GM12864 (cell line): ENCODE measurements at places on chromosomes 1 and 21.

GRCh38 chr1:235012436-235013210 is 116.0 kb downstream of the TOMM20 start:
- no peak for DNase-seq

GRCh38 chr1:997713-997992 is 2.2 kb downstream of the HES4 start:
- DNase-seq: no peak

- DNase-seq: no peak
Observed at GRCh38 chr1:41387667-41388091, 26.4 kb downstream of the FOXO6 start.

GRCh38 chr1:59455206-59455605 is 158.3 kb downstream of the FGGY start:
- no peak for DNase-seq

- no peak for DNase-seq
Observed at GRCh38 chr1:42940851-42941639, 17.6 kb downstream of the SLC2A1 start.

- no peak for DNase-seq
Observed at GRCh38 chr1:14014929-14015328, 314.9 kb downstream of the PRDM2 start.

DNA sequence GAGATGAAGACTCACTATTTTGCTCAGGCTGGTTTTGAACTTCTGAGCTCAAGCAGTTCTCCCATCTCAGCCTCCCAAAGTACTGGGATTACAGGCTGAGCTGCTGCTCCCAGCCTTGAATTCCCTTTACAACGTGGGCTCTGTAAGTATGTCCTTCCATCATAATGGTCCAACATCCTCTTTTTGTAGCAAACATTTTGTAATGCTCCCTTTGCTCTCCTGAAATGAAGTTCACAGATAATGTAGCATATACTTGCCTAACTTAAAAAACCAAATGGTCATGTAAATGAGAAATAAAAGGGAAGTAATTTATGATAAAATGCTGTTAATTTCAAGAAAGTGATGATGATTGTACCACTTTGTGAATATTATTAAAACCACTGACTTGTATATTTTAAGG is 30.5 kb upstream of the THEM4 start:
- DNase-seq: no peak
